ENCODE measurements at places on chromosomes 16 and 17.

- no peak for DNase-seq
These were observed 17.1 kb downstream of the UNC45B start for GRCh38 chr17:35164716-35165115.

GRCh38 chr16:46627746-46628145, 6.6 kb upstream of the SHCBP1 start:
- peak; percentile 57 for DNase-seq

- DNase-seq, result peak; percentile 79
These were observed 763 bp upstream of the TOM1L1 start for GRCh38 chr17:54899721-54900456.

GRCh38 chr16:11273721-11274324, 394 bp upstream of the PRM3 start:
- peak; percentile 76 for DNase-seq

DNA sequence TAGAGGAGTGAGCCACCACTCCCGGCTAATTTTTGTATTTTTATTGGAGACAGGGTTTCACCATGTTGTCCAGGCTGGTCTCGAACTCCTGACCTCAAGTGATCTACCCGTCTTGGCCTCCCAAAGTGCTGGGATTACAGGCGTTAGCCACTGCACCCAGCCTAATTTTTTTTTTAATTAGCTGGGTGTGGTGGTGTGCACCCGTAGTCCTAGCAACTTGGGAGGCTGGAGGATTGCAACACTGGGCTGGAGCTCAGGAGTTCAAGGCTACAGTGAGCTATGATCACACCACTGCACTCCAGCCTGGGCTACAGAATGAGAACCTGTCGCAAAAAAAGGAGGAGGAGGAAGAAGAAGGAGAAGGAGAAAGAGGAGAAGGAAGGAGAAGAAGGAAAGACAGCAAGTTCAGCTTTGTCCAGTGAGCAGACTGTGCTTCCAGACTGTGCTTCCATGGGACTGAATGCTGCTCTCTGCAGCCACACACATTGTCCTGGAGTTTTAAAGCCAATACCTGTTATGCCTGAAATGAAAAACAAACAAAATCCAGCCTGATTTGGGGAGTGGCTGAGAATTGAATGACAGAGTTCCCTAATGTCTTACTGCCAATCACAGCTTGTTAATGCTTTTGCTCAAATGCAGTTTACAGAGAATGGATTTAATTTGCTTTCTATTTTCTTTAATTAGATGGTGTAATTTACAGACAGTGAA, 2.8 kb upstream of the TNFRSF13B start:
- DNase-seq, result no peak

DNA sequence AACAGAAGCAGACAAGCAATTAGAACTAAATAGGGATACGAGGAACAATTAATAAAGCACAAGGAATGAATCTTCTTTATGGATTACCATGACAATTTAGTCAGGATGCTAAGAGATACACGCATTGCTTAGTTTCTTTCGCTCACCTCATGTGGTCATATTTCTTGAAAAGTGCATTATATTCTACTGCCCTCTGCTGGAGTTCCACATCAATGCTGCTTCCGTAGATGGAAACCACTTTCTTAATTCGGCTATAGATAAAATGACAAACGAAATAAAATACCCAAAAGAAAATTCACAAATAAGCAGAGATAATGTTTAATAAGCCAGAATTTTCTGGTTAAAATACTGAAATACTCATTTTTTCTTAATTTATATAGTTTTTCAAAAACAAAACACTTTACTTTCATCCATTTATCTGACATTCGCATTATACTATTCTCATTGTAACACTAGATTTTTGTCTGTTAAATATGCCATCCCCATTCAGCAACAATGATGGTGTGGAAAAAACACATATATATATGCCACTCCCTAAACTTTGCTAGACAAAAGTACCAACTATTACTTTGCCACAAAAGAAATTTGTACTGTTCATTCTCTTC, 22.0 kb upstream of the PHLPP2 start:
- DNase-seq, result no peak

GRCh38 chr16:10611825-10612342, 31.5 kb upstream of the EMP2 start:
- no peak for DNase-seq

- no peak for DNase-seq
These were observed 458.9 kb upstream of the DYNLRB2 start for GRCh38 chr16:80081846-80082245.

- no peak for DNase-seq
These were observed 179.3 kb downstream of the SLC39A11 start for GRCh38 chr17:72913142-72913682.

DNA sequence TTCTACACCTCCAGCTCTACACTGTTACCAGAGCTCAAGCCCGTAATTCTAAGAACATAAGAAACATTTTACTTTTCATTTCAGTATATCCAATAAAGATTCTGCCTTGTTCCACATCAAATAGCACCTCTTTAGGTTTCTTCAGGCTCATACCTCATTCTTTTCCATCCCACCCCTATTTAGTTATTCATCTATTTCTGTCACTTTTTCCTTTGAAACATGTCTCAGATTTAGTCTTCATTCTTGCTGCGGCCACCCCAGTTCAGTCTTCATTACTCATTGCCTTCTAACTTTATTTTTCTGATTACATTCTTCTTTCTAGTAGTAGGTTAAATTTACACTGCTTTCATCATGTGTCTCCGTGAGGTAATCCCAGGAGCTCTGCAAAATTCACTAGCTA, 33.5 kb downstream of the PPM1E start:
- DNase-seq, result no peak

DNA sequence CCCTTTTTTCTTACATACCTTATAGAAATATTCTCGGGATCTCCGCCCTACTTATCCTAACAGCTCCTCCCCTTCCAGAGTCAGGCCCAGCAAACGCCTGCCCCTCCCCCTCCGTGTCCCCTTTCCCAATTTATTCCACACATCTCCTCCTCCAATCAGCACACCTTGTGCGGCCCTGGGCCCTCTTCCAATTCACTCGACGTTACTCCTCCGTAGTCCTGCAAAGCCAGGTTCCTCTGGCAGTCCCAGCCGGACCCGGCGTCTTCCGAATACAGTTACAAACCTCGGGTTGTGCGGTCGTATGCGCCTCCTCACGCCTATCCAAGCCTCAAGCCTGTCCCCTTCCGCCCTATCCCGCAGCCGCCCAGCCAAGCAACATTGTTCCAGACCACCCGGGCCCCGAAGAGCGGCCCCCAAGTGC, 677 bp downstream of the CBX1 start:
- peak; percentile 89 for DNase-seq

DNA sequence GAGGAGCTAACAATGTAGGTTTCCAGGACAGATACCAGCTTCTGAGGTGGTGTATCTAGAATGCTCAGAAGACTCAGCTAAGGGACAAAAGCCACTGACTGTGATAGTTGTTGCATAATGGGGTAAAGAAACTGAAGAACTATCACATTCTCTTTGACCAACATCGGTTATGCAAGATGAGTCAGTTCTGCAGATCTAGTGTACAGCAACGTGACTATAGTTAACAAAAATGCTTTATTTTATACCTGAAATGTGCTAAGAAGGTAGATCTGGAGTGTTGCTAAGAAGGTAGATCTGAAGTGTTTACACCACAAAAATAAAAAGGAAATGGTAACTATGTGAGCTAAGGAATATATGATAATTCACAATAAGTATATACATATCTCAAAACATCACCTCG, 2.5 kb downstream of the KRTAP9-6 start:
- no peak for DNase-seq

DNA sequence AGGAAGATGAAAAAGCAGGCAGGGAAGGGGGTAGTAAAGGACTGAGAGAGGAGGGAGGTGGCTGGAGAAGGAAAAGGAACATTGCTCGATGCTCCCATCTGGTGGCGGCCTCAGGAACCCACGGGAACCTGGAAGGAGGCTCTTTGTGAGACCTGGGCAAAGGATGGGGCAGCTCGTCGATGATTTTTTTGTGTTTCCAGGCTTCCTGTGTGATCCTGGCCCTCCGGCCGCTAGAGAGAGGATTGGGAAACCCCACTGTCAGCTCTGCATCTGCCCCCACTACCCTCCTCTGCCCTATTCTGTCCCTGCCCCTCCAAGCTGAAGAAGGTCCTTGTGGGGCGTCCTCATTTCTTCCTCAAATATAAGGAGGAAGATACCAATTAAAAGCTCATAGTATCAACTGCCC, 6.6 kb downstream of the WFIKKN2 start:
- peak; percentile 92 for DNase-seq

GRCh38 chr16:35480988-35481387, 2021.6 kb downstream of the TP53TG3F start:
- DNase-seq, result no peak

DNA sequence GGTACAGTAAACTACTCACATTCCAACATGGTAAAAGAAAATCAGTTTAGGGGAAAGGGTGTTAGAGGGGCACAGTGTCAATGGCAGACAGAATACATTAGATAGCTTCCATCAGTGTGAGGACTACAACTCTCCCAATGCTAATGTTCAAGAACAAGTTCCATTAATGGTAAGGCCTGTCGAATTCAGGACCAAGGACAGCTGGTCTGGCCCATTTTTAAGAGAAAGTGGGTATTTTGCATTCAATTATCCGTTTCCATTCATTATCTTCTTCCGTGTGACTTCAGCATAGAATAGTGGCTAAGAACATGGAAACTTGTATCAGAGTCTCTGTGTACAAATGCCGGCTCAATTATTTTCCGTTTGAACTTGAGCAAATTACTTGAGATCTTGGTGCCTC, 98.4 kb downstream of the XYLT1 start:
- no peak for DNase-seq

GRCh38 chr17:52297230-52298010, 138.9 kb upstream of the CA10 start:
- no peak for DNase-seq

DNA sequence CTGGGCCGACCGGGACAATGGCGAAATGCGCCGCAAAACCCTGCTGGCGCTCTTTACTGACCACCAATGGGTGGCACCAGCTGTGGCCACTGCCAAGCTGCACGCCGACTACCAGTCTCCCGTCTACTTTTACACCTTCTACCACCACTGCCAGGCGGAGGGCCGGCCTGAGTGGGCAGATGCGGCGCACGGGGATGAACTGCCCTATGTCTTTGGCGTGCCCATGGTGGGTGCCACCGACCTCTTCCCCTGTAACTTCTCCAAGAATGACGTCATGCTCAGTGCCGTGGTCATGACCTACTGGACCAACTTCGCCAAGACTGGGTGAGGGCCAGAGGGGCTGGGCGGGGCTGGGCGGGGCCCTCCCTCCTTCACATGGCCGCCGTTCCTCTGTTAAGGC, 4.3 kb upstream of the SPEM1 start:
- DNase-seq, result no peak

DNA sequence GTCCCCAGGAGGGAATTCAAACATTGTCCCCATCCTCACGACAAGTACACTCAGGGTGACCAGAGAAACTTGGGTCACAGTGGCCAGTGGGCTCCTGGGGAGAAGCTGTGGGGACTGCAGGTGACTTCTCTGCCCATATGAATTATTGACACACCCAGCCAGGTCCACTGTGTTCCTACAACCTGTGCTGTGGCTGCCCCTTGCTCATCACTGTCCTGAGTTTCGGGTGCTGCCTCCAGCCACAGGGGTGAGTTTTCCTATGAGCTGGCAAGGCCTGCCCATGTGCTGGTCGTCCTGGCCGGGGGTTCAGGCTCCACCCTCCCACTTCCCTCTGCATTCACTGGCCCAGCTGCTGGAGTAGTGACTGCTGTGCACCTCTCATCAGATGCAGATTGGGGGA, 59.0 kb upstream of the RBFOX3 start:
- DNase-seq, result no peak

- no peak for DNase-seq
These were observed 20.8 kb downstream of the UBE2G1 start for GRCh38 chr17:4345581-4346252.

DNA sequence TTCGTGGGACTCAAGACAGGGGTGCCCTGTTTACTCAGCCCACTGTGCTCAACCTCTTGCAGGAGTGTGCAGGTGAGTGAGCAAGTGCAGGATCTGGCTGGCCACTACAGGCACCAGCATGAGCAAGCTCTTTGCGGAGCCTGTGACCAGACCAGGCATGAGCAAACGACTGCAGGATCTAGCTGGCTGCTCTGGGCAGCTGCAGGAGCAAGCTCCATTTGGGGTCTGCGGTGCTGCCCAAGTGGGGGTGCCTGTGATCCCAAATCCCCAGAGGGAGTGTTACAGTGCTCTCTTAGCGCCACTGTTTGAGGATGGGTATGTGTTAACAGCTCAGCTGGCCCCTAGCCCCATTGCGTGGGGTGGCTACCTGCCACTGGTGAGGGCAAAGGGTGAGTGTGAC, 2.4 kb downstream of the USP6 start:
- no peak for DNase-seq

DNA sequence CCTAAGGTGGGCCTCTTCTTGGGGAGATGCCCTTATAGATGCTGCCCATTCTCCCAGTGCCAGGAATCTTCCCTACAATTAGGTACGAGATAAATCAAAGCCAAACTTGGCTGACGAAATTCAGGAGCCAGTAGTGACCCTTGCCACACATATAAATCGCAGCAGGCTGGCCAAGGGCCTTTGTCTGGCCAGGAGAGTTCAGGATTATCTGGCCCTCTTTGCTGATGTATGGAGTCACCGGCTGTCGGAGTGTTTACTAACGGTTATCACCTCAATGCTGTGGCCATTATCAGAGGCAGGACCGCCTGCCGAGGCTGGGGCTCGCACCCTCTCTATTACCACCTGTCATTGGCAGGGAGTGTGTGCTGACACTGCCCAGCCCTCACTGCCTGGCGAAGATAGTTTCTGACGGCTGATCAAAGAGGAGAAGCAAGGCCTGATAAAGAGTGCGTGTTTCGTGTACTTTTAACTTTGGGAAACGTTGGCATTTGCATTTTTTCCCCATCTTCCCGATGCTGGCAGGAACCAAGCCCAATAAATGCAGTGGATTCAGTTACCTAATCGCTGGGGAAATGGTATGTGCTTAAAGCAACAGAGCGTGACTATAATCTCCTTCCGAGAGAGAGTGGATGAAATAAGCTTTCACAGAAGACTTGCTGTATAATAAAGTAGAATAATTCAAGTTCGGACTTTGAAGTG, 32.8 kb upstream of the TBX2 start:
- DNase-seq, result peak; percentile 80

DNA sequence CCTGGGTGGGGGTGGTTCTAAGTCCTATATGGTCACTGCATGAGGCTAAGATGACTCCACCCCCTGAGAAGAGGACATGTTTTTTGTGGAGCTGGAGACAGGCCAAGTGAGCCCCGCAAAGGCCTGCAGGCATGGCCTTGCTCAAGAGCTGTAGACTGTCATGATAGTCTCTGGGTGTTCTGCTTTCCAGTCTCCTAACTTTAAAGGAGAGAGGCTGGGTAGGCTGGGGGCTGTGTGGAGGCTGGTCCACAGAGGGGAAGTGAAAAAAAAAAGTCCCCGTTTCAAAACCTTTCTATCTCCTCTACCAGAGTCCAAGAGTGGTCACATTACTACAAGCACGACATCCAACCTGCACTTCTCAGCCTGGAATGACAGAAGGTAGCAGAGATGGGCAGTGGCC, 27.1 kb downstream of the CDRT4 start:
- DNase-seq, result no peak

- DNase-seq, result peak; percentile 73
These were observed 2.7 kb downstream of the HOXB2 start for GRCh38 chr17:48542114-48542656.

Data from islet precursor cell (in vitro differentiated cells).